ENCODE measurements at places on chromosomes 1 and 21.
A peak's percentile ranks its signal among the peaks of the same experiment; 100 is the strongest.

GRCh38 chr1:90341516-90341915 is 346.6 kb downstream of the ZNF326 start:
- DNase-seq: no peak

DNA sequence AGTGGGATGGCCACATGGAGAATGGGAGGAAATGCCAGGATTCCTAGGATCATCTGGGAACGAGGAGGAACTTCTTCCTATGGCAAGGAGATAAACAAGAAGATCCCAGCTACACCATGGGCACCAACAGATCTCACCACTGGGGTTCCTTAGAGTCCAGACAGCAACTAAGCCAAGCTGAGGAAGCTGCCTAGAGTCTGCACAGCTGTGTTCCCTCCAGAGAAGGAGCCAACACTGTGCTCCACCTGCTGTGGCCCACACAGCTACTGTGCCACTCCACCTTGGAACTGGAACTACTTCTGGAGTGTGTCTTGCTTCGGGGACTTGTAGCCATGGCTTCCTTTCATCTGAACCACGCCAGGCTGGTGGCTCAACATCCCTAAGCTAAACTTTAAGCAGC is 6.0 kb downstream of the IFNAR1 start:
- DNase-seq: no peak

- DNase-seq: peak; percentile 16
Measured at GRCh38 chr1:228141226-228142044, 1.4 kb downstream of the GUK1 start.

DNA sequence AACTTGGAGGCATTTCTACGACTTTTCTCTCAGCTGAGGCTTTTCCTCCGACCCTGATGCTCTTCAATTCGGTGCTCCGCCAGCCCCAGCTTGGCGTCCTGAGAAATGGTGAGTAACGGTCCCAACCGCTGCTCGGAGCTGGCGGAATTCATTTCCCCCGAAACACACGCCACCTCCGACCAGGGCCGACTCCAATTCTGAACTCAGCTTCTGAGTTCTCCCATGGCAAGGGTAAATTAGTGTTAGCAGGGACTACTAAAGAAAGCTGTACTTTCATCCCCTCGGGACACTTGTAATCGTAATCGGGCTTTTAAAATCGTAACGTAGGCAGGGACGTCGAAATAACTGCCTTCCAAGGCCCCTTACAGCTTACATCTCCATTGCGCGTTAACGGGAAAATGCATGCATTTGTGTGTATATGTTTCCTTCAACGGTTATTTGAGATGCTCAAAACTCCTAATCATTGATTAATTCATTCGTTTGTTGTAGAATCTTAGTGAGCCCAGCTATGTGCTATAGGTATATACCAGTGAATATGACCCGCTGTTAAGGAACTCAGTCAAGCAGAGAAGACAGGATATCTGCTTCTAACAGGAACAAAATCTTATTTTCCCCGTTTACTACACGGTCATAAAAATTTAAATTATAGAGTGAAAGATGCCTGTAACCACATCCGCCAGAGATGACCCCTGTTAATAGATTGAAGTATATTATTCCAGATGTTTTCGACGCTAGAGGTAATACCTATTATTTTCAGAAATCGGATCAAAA is 472 bp downstream of the DTL start:
- no peak for DNase-seq

GRCh38 chr21:36902793-36903192 is 63.7 kb downstream of the HLCS start:
- no peak for DNase-seq

All from stimulated activated naive CD4-positive, alpha-beta T cell (primary cell).